ENCODE measurements at places on chromosomes 11 and 22. TPM values are rescaled to one million over a fixed set of nuclear protein-coding genes. Genes with fewer than 3 reads are reported as not detected.

DNA sequence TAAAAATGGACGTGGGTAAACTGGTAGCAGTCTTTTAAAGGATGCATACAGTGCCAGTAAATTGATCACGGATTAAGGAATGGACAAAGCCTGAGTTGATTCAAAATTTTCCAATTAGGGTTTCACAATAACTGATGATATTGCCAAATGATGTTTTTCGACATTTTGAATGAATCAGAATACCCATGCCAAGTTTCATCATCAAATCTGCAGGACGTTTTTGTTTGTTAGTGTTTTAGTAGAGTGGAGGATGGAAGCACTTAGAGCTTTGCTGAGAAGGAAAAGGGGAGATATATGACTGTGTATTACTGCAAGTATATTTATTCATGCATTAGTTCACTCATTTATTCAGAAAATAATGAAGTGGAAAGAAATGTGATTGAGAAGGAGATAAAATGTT is 78.3 kb downstream of the SLC17A6 start:
- no peak overlapping the region for H3K27ac ChIP-seq
- no peak overlapping the region for H3K4me3 ChIP-seq
- no peak for DNase-seq
- no peaks in the 10 kb centered on the region for H3K4me1 ChIP-seq
- no peaks in the 10 kb centered on the region for H3K36me3 ChIP-seq

The MPEG1 gene
- total RNA-seq: 1.3 TPM

The OR8G5 gene
- not detected for total RNA-seq

DNA sequence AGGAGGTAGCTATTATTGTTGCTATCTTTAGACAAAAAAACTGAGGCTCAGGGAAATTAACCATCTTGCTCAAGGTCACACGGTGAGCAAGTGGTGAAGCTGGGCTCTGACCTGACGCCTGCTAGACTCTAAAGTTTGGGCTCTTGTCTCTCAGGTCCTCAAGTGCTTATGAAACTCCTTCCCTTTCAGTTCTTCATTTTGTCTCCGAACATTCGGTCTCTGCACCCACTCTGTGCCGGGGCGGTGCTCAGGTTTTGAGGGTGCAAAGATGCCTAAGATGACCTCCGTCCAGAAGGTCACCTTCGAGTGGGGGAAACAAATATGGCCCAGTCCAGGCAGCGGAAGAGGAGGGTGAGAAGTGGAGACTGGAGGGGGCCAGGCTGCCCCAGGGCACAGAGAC is 16.0 kb downstream of the OVOL1 start:
- no peaks in the 10 kb centered on the region for H3K36me3 ChIP-seq
- no peak overlapping the region for H3K4me3 ChIP-seq
- H3K27me3 ChIP-seq: no peaks in the 10 kb centered on the region
- H3K4me1 ChIP-seq: no peaks in the 10 kb centered on the region
- DNase-seq: no peak
- H3K27ac ChIP-seq: no peak overlapping the region

GRCh38 chr11:101215069-101215468 is 85.5 kb upstream of the PGR start:
- H3K36me3 ChIP-seq: no peaks in the 10 kb centered on the region
- no peaks in the 10 kb centered on the region for H3K4me1 ChIP-seq
- no peaks in the 10 kb centered on the region for H3K27me3 ChIP-seq
- H3K27ac ChIP-seq: no peak overlapping the region
- DNase-seq: no peak

DNA sequence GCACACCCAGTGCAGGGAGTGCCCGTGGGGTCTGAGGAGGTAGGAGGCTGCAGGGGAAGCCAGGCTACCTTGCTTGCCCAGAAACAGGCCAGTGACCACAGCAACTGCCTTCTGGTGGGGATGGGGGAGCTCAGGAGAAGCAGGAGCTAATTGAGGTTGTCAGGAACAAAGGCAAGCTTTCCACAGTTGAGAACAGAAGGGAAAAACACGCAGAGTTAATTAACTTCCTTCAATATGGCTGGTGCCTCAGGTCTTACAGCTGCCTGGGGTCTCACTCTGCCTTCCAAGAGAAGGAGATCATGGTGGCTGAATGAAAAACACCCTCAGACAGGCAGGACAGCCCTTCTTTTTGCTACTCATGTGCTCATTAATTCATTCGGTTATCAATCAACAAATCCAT is 127.9 kb upstream of the SYT13 start:
- no peak for DNase-seq
- H3K36me3 ChIP-seq: no peaks in the 10 kb centered on the region
- no peak overlapping the region for H3K27ac ChIP-seq
- peaks cover 11% of the 10 kb centered on the region for H3K4me1 ChIP-seq

DNA sequence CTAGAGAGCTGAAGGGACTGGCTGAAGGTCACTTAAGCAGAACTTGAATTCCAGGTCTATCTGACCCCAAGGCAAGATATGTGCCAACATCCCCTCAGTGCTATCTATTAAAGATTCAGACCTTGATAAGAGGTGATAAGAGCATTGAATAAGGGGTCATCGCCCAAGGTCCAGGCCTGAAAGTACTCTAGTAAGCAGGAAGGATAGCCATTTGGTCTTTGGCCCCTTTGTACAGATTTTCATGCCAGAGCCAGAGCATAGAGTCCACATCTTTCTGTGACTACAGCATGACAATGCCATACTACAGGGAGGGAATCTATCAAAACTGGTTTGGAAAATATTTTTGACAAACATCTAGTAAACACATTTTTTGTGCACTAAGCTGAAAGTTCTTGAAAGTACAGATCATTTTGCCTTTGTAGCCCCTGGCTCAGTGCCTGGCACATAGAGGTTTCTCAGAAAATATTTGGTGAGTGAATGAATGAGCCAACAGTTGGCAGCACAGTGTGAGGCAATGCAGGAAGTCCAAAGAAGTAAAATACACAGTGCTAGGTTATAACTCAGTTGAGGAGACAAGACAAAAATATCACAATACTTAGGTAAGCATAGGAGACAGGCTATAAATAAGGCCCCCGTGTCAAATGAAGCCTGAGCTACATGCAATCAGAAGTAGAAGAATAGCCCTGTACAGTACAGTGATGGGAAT is 15.1 kb upstream of the RRAS2 start:
- peak overlapping the region; percentile 15 for H3K27ac ChIP-seq
- H3K36me3 ChIP-seq: no peaks in the 10 kb centered on the region
- H3K4me3 ChIP-seq: no peak overlapping the region

The CLCF1 gene
- 2.3 TPM for total RNA-seq

The MISFA gene
- not detected for total RNA-seq

DNA sequence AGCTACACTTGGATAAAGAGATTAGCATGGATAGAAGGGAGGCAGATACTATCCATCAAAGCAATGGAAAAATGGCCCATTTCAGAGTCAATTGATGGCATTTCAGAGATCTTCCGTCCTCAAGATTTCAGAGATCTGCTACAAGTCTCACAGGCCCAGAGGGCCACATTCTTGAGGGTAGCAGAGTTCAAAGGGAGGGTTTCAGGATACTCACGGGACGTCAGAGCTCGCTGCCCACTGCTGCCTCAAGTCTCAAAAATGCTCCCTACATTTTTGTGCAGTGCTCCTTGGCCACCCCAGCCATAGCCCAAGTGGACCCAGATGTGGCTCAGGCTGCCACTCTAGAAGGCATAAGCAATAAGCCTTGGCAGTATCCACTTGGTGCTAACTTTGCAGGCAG is 24.9 kb downstream of the RTL6 start:
- no peaks in the 10 kb centered on the region for H3K27me3 ChIP-seq
- H3K4me1 ChIP-seq: no peaks in the 10 kb centered on the region
- no peaks in the 10 kb centered on the region for H3K36me3 ChIP-seq
- no peak for DNase-seq

The TRIM49 gene
- not detected for total RNA-seq

DNA sequence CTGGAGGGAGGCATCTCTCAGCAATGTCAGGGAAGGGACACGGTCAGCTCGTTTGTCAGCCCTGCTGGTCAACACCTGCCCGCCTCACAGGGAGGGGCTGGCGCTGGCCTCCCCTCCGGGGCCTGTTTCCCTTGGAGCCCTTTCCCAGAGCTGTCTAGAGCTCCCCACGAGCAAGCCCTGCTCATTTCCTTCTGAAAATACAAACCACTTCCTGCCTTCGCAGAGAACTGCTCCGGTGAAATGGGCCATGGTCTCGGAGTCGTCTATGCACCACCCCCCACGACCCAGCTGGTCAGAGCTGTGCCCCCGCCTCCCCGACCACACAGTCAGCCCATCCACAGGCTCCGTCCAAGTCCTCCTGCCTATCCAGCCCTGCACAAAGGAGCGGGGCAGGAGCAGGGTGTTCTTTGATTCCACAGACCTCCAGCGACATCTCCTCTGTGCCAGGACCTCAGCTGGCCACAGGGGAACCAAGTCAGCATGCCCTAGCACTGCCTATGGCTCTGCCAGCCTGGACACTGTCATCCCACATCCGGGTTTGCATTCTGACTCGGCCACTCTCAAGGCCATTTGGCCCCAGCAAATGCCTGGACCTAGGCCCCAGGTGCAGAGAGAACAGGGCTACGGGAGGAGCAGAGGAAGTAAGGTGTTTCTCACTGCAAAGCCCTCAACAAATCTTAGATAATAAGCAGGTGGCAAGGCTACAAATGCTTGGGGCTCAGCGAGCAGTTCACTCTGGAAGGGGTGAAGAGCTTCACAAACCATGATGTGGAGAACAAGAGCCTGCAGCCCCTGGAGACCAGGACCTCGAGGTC is 82.1 kb upstream of the WNT11 start:
- DNase-seq: no peak
- H3K4me1 ChIP-seq: no peaks in the 10 kb centered on the region
- H3K27me3 ChIP-seq: no peaks in the 10 kb centered on the region

- H3K4me1 ChIP-seq: no peaks in the 10 kb centered on the region
- H3K27ac ChIP-seq: no peak overlapping the region
- no peaks in the 10 kb centered on the region for H3K36me3 ChIP-seq
These were observed 650 bp downstream of the CST6 start for GRCh38 chr11:66012371-66012945.

GRCh38 chr11:106077609-106078455 is at the start of gene AASDHPPT:
Gene AASDHPPT (plus strand): TSS chr11:106077662. CDS start chr11:106077711, 49 bp downstream.
- peak; percentile 52 for DNase-seq
- H3K27me3 ChIP-seq: no peaks in the 10 kb centered on the region

DNA sequence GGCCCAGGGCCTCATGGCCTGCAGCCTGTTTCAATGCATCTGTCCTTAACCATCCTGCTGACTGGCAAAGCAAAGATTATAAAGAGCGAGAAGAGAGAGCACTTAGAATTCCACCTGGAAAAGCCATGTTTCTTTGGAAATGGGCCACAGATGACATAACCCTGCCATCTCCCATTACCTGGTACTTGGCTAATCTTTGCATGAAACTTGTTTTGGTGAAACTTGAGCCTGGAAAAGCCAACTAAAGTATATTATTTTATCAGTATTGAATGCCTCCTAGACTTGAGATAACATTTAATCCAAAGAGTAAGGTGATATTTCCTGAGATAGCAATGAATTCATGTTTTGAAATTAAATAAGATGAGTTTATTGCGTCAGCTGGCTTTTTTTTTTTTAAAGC is 72.6 kb downstream of the NAV2 start:
- no peaks in the 10 kb centered on the region for H3K36me3 ChIP-seq
- DNase-seq: no peak
- H3K27me3 ChIP-seq: no peaks in the 10 kb centered on the region
- H3K4me1 ChIP-seq: peaks cover 2% of the 10 kb centered on the region

The TRIM6 gene
- total RNA-seq: 2.1 TPM

Data from body of pancreas (tissue), 4 donors.